ENCODE measurements at places on chromosomes 11 and 22.

- no peak for DNase-seq
Observed at GRCh38 chr22:32618441-32619140, 144.0 kb downstream of the FBXO7 start.

DNA sequence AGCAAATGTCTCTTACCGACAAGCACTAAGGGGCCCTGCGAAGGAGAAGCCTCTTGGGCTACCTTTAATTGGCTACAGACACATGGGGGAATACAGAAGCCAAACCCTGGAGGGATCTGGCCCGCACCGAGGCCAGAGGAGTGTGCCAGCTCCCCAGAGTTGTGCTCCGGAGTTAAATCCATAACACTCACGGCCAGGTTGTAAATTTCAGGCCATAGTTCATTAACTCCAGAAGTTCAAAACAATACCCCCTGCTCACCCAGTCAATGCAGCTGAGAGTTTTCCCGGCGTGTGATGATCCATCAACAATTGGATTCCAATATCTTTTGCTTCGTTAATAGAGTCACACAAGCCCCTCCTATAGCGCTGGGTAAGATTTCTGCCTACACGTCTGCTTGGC lies 371.5 kb downstream of the NXPE2 start:
- DNase-seq: no peak

- no peak for DNase-seq
Observed at GRCh38 chr11:11782532-11783110, 59.2 kb upstream of the USP47 start.

DNA sequence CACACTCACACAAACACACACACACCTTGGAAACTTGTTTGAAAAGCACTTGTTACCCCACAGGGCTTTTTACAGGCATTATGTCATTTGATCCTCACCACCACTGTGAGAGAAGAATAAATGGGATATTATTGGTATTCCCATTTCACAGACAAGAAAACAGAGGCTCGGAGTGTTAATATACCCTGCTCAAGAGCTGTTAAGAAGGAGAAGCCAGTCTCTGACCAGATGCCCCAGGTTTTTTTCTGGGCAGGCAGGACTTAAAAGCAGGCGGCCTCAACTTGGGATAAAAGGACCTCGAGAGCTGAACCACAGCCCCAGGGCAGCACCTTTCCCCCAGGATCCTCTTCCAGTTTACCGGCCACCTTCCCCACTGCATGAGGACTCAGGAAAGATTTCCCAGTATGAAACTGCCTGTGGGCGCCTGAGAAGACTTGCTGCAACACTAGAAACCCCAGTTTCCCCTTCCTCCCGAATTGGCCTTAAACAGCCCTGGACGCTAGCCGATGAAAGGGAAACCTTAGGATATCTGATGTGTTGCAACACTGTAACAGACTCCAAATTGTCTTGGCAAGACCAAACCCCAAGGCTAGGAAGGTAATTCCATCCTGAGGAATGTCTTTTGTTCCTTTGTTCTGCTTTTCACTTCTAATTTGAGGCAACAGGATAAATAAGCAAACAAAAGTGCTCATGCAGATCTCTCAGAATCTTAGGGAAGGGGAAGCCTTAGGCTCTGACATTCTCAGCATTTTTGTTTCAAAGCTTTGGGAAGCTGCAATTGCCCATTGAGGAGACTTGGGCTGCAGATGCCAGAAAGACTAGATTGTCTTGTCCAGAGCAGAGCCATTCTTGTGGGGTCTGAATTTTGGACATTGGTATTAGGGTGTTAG lies 173.5 kb downstream of the TRIM29 start:
- no peak for DNase-seq

DNA sequence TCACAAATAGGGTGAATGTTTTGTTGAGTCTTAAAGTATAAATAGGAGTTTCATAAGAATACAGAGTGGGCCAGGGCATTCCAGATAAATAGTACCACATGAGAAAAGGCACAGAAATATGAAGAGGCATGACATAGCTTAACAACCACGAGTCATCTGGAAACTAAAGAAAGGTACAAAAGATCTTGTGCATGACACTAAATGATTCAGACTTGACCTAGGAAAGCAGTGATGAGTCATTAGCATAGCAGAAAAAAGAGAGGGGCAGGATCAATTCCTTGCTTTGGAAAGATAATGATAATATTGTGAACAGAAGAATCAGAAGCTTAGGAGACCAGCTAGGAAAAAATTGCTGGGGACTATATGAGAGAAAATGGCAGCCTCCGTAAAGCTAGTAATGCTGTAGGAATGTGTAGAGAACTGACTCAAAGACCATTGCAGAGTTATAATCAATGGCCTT lies 47.6 kb upstream of the FIBIN start:
- no peak for DNase-seq

DNA sequence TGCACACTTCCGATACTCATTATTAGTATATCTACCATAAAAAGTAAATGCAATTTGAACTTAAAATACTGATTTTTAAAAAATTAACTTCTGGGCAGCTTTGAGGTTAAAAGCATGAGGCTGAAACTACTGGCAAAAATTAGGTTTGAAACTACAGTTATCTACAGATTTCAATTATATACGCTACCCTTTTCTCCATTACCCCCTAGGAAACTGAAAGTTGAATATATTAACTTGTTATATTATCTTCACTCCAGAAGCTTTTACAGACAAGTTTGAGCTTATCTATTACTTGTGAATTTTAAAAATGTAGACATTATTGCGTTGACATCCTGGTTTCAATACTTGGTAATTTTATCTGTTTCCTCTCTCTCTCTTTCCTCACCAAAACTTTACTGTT lies 96.7 kb upstream of the DDI1 start:
- DNase-seq: no peak

GRCh38 chr11:33894398-33894746 lies 2.5 kb upstream of the LMO2 start:
- DNase-seq: no peak

DNA sequence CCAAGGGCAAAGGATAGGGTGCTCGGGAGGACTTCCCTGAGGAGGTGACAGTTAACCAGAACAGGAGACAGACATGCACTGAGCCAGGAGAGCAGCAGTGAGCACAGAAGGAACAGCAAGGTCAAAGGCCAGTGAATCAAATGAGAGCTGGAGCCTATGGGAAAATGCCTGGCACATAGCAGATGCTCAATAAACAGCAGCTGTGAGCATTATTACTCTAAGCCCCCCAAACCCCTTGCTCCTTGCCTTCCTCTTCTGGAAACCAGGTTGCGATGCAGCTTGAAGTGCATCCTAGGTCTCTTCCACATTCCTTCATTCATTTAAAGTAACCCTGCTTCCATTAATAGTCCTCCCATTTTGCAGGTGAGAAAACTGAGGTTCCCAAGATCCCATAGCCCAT lies 13.0 kb downstream of the ELFN2 start:
- no peak for DNase-seq

DNA sequence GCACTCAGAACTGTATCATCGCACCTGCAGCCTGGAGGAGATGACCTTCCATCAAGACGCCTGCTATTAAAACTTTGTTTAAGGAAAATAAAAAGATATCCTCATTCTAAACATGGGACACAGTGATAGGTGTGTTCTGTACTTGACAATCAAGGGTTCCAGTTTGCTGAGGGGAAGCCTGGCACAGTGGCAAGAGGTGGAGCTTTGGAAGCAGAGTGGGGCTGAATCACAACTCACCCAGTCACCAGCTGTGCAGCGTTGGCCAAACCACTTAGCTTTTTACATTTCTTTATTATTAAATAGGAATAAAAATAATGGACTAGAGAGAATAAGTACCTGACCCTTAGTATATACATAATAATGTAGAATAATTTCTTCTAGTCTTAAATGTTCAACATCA lies 220.7 kb downstream of the TENM4 start:
- no peak for DNase-seq

DNA sequence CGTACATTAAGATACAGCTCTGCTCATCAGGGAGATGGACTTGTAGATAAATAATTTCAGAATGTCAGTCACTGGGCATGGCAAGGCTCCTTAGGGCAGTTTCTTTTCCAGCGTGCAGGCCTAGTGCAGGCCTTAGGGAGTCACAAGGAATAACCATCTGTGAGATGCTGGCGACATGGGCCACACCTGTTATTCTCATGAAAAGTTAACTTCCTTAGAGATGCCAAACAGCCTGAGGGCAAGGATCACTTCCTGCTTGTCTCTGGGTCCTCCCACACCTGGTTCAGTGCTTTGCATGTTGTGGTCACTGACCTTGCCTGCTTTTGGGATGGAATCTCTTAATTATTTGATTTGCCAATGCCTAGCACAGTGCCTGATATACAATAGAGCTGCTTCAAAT lies 70.6 kb downstream of the ST3GAL4 start:
- DNase-seq: no peak

- no peak for DNase-seq
Observed at GRCh38 chr11:18594999-18595749, 4.4 kb upstream of the MISFA start.

- no peak for DNase-seq
Observed at GRCh38 chr22:27995801-27996528, 76.9 kb upstream of the PITPNB start.

- DNase-seq: no peak
Observed at GRCh38 chr22:27980424-27981148, 61.5 kb upstream of the PITPNB start.

DNA sequence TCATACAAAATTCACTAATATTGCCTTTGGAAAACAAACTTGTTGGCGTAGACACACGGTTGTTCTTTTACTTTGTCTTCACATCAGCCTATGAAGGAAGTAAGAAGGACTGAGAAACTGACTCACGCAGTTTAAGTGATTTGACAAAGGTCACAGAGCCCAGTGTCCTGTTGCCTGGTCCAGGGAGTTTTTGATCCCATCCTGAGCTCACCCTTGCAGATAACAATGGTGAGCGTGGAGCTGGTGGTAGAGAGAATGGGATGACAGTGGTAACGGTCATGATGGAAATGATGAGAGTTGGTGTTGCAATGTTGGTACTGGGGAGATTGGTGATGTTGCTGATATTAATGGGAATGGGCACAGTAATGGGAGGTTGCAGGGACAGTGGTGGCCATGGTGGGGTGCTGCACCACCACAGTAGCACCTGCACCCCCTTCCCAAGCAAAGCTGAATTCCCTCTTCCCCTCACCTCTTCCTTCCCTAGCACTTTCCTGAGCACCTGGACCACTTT lies 22.0 kb downstream of the CREB3L1 start:
- DNase-seq: no peak

GRCh38 chr11:17186932-17187692 lies 20.7 kb downstream of the PIK3C2A start:
- no peak for DNase-seq

DNA sequence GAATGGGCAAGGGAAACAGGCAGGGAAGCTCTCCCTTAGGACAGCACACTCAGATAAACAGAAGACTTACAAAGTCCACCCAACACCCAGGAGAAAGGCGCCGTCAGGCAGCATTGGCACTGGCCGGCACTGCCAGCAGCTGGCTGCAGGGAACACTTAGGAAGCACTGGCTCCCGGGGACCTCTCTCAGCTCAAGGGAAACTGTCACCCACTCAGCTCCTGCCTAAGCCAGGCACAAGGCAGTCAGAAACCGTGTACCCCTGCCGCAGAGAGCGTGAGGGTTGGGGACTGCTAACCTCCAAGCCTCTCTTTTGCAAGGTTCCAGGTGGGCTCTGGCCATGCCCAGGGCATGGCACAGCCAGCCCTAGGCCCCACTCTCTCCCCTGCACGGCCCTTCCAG lies 64.7 kb downstream of the DGCR2 start:
- no peak for DNase-seq

DNA sequence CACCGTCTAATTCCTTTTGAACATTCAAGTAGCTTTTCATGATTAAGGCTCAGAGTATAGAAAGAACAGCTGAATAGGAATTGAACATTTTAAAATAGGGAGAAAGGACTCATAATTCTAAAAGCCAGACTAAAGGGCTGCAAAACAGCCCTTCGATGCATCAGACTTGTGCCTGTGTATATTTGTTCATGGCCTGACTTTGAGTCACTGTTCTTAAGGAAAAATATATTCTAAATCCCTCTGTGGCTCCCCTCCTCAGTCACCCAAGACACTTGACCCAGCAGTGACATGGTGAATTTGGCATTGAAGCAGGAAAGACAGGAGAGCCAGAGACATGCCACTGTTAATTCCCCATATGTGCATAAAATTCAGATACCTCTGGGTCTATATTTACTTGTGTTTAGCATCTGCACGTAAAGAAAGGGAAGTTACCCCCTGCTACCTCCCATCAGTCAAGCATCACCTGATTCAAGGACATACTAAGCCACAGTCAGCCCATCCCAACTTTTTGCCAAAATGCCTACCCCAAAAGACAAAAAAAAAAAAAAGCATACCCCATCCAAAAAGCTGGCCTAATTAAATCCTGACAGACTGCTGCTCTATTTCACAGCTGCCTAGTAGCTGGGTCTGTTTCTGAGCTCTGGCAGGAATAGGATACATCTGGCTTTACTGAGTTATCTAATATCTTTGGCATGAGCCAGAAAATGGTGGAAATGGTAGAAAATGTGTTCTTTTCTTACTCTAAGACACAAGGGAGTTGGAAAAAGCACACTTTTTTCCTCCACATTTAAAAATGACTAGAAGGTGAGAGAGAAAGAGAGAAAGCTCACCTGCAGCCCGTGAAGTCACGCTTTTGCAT lies 93.5 kb downstream of the COMMD9 start:
- DNase-seq: peak; percentile 84

- DNase-seq: no peak
Observed at GRCh38 chr11:130548491-130548833, 100.0 kb downstream of the ADAMTS15 start.

DNA sequence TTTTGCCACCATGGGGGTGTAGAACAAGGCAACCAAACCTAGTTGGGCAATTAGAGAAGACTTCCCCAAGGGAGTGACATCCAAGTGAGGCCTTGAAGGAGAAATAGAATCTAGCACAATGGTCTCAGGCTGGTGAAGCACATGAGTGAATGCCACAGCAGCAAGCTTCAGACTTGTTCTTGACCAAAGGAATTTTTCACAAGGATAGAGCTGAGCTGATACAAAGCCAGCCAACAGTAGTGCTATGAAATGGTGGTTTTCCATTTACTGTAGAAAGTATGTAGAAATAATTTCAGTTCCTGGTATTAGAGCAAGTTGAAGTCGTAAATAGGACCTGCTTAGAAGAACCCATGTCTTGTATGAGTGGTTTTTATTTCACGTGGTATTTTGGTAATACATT lies 148.3 kb upstream of the RASSF10 start:
- DNase-seq: no peak

DNA sequence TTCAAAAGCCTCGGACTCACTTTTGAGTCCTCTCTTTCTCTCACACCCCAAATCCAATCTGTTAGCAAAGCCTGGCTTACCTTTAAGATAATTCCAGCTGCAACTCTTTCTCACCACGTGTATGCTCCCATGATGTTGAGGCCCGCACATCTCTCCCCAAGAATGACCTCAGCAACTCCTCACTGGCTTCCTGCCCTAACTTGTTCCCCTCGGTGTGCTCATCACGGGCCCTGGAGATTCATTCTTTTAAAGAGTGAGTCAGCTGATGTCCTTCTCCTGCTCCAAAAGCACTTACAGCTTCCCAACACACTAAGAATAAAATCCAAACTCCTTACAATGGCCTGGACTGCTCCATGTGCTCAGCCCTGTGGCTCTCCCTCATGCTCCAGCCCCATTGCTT lies 1041.3 kb downstream of the OPCML start:
- DNase-seq: no peak

- no peak for DNase-seq
Observed at GRCh38 chr11:16960250-16960649, 54.0 kb downstream of the PLEKHA7 start.

- no peak for DNase-seq
Observed at GRCh38 chr11:114061681-114062049, 2.2 kb downstream of the ZBTB16 start.

GRCh38 chr22:48811885-48812284 lies 1015.8 kb downstream of the BRD1 start:
- no peak for DNase-seq

GRCh38 chr11:118059246-118059940 lies 17.5 kb upstream of the TMPRSS4 start:
- no peak for DNase-seq

- no peak for DNase-seq
Observed at GRCh38 chr22:44526779-44527126, 28.7 kb upstream of the RTL6 start.
